CD4-positive, alpha-beta T cell (primary cell): ENCODE measurements at places on chromosomes 6 and 20.

DNA sequence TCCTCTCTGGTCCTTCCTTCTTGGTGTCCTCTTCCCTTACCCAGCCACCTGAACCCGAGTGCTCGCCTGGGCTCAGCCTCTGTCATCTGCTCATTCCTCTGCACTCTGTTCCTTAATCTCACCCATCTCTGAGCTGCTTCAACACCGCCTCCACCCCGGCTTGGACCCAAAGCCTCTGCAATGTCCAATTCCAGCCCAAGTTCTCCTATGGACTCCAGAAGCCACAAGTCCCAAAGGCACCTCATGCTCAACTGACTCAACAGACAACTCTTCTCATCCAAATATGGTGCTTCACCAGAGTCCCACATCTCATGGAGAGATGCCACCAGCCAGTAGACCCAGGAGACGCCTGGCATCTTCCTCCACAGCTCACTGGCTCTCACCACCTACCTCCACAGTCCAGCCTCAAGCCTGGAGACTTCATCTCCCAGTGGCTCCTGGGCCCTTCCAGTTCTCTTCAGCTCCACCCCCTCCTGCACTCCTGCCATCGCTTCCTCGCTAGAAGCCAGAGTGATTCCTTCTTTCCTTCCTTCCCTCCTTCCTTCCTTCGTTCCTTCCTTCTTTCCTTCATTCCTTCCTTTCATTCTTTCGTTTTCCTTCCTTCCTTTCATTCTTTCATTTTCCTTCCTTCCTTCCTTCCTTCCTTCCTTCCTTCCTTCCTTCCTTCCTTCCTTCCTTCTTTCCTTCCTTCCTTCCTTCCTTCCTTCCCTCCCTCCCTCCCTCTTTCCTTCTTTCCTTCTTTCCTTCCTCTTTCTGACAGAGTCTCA, 40.9 kb upstream of the NNAT start:
- DNase-seq = no peak

DNA sequence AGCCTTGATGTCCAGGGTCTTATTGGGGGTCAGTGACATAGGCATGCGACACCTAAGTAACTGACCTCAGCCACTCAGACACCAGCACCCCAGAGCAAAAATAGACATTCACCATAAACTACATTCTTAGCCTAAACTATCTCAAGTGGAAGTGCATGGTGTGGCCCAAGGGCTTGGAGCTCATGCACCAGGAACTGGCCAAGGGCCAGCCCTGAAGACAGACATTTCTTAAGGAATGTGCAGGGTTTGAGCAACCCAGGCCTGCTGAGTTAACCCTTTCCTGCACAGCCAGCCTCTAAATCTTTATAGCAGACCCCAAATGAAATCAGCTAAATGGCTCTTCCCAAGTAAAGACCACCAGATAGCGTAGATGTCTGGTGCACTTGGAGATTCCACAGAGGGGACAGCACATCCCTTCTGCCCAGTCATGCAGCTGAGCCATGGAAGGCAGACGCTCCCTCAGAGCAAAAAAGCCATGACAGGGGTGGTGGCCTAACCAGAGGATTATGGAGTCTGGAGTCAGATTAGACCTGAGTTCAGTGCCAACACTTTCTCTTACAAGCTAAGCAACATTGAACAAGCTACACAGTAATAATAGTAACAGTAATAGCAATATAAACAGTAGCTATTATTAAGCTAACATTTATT, 222.6 kb downstream of the ZMYND8 start:
- DNase-seq = no peak

GRCh38 chr20:7346562-7346961, 579.1 kb downstream of the BMP2 start:
- no peak for DNase-seq

DNA sequence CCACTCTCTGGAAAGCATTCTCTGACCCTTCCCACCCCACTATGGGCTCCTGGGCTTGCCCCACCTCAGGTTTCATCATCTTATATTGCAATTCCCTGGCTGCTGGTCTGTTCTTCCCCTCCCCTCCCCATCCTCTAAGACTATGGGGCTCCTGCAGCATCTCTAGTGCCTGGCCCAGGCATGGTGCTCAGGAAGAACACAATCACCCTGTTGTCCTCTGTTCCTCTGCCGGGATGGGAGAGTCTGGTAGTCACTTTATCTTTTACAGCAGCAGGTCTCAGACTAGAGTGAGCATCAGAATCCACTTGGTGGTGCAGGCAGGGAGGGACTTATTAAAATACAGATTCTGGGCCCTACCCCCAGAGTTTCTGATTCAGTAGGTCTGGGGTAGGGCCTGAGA, 5.0 kb upstream of the LPIN3 start:
- no peak for DNase-seq

GRCh38 chr20:34011275-34011674, 17.6 kb downstream of the RALY start:
- DNase-seq = no peak

DNA sequence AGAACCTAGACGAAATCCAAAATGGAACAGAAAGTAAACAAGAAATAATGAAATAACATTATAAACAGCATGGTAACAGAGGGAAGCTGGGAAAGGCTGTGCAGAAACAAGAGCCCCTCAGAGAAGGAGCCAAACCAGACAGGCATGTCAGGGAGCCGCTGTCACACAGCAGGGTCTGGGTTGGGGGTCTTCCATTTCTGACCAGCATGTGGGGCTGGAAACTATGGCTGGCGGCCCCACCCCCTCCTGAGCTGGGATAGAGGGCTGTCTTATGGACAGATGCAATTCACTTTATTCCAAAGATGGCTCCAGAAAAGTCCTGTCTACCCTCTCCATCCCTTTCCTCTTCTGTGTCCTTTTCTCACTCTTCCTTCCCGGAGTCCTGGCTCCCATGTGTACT, 27.3 kb downstream of the C6orf89 start:
- no peak for DNase-seq

GRCh38 chr6:168574699-168575195, 133.8 kb downstream of the SMOC2 start:
- DNase-seq = no peak

GRCh38 chr20:10314198-10314597, 95.6 kb downstream of the SNAP25 start:
- DNase-seq = no peak
